Left ventricle myocardium inferior (tissue), 1 donor: ENCODE measurements at places on chromosomes 1 and 21. TPM values are rescaled to one million over a fixed set of nuclear protein-coding genes. Genes with fewer than 3 reads are reported as not detected.

The MAD2L2 gene
- total RNA-seq = 17.2 TPM

The NPL gene
- total RNA-seq = 5.3 TPM

The SYPL2 gene
- total RNA-seq = 25.3 TPM

The SPTA1 gene
- total RNA-seq = not detected

The ZNF648 gene
- total RNA-seq = not detected

The TMEM82 gene
- total RNA-seq = not detected

The EXO1 gene
- total RNA-seq = 0.44 TPM

The OPRD1 gene
- not detected for total RNA-seq

DNA sequence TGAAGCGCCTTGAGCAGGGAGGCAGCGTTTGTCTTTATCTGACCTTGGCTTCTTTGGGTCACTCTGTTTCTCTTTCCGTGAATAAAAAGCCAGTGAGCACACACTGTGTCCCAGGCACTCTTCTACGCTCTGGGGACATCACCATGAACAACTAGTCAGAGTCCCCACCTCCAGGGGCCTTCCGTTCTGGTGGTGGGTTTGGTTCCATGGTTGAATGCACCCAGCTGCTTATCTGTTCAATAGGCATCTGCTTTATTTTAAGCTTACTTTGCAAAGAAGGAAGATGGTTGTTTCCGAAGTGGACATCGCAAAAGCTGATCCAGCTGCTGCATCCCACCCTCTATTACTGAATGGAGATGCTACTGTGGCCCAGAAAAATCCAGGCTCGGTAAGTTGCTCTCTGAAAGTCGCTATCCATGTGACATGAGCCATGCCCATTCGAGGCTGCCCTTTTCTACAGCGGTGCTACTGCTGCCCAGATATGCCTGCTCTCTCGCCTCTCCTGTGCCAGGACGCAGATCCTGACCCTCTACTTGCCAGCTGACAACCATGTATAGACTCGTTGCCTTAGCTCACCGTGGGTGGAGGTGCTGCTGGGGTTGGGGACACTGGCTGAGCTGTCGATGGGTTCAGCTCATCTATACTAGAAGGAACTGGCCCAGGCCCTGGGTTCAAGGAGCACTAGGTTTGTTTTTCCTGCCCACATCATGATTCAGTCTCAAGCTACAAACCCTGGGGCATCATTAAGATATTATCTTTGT is 5.9 kb downstream of the MX1 start:
- H3K27me3 ChIP-seq = peaks cover 16% of the 10 kb centered on the region
- peaks cover 76% of the 10 kb centered on the region for H3K36me3 ChIP-seq
- peaks cover 18% of the 10 kb centered on the region for H3K4me1 ChIP-seq
- no peak overlapping the region for H3K4me3 ChIP-seq

- no peak overlapping the region for H3K4me3 ChIP-seq
- H3K27ac ChIP-seq = no peak overlapping the region
- no peaks in the 10 kb centered on the region for H3K4me1 ChIP-seq
- no peak for DNase-seq
- H3K27me3 ChIP-seq = peaks cover 79% of the 10 kb centered on the region
- no peaks in the 10 kb centered on the region for H3K36me3 ChIP-seq
These were observed 300.3 kb downstream of the NPHP4 start for GRCh38 chr1:5691795-5692509.

GRCh38 chr1:219185486-219186117 is 11.9 kb downstream of the LYPLAL1 start:
- peaks cover 72% of the 10 kb centered on the region for H3K4me1 ChIP-seq
- H3K27ac ChIP-seq = no peak overlapping the region
- peaks cover 13% of the 10 kb centered on the region for H3K36me3 ChIP-seq
- no peak overlapping the region for H3K4me3 ChIP-seq
- DNase-seq = no peak
- H3K27me3 ChIP-seq = no peaks in the 10 kb centered on the region

DNA sequence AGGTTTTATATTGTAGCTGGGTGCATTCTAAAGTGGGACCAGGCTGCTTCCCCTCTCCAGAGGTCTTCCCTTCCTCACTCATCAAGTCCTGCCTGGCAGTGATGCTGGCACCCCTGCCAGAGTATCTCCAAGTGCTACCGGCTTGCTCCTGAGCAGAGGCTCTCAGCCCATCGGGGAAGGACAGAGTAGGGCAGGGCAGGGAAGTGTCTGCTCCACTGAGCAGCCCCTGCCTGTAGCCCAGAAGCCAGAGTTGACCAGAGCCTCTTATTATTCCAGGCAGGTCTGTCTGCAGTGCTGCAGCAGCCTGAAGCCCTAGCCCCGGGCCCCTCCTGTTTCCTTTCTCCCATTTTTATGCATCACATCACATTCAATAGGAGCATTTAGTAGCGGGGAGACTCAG is 51.1 kb downstream of the ATP2B4 start:
- no peaks in the 10 kb centered on the region for H3K27me3 ChIP-seq
- peaks cover 92% of the 10 kb centered on the region for H3K4me1 ChIP-seq
- peaks cover 7% of the 10 kb centered on the region for H3K36me3 ChIP-seq
- DNase-seq = peak; percentile 29

DNA sequence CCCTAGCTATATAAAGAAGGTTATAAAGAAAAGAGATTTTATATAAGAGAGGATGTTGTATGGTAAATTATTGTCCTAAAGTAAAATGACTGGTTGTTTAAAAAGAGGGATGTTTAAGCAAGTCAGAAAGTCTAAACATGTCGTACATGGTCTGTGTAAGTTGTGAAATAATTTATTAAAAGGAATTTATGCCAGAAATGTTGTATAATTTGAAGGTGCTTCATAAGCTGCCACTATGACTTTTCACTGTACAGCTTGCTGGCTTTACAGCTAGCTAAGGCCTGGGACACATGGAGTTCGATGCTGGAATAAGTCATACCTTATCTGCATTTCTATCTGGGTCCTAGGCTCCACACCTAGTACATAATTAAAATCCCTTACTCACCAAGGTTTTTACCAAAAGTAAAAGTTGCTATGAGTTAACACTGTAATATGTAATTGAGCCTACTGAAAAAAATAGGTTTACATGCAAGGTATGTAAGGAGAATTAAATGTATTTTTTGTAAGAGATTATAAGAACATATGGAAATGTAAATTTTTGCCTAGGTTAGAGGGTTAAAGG is 59.0 kb upstream of the EDEM3 start:
- H3K4me3 ChIP-seq = no peak overlapping the region
- no peak overlapping the region for H3K27ac ChIP-seq
- no peak for DNase-seq
- peaks cover 68% of the 10 kb centered on the region for H3K36me3 ChIP-seq

DNA sequence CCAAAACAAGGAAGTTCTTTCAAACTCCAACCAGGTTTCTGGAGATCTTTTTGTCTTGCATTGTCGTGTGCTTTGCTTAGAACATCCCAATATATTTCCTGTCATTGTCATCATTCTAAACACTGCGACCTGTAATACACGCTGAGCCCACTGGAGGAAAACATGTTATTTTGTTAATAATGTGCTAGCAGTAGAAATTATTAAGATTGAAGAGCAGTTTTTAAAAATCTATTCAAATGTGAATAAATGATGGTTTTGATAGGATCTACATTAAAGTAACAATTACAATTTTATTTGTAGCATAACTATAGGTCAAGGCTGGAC is 268.5 kb downstream of the PTPRC start:
- no peaks in the 10 kb centered on the region for H3K27me3 ChIP-seq
- no peak for DNase-seq
- H3K4me1 ChIP-seq = peaks cover 50% of the 10 kb centered on the region
- H3K36me3 ChIP-seq = no peaks in the 10 kb centered on the region
- no peak overlapping the region for H3K4me3 ChIP-seq
- H3K27ac ChIP-seq = peak overlapping the region; percentile 60
